Activated B cell treated with CpG ODN at 0.5 μM for 24 hours (primary cell): ENCODE measurements at places on chromosomes 11 and 22. TPM values are rescaled to one million over a fixed set of nuclear protein-coding genes. Genes with fewer than 3 reads are reported as not detected.

GRCh38 chr11:74084796-74085541 lies 76.1 kb upstream of the UCP3 start:
- DNase-seq = no peak
- H3K4me1 ChIP-seq = no peaks in the 10 kb centered on the region
- no peak overlapping the region for H3K4me3 ChIP-seq
- H3K27me3 ChIP-seq = no peaks in the 10 kb centered on the region

Gene PRG3
- not detected in 2 replicates for total RNA-seq

DNA sequence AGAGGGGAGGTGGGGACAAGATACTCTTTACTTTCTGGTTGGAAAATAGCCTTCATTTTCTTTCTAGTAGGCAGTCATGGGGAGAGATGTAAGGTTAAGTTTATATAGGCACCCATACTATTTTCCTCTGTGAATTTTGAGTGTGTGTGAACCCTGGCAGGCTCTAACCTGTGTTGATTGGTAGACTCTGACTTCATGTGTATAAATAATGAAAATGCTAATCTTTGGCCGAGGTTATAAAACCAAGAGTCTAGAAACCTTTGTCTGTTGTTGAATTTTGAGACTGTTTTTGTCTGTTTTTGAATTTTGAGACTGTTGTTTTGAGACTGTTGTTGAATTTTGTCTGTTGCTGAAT lies 14.0 kb downstream of the TRIM44 start:
- H3K36me3 ChIP-seq = peaks cover 8% of the 10 kb centered on the region
- H3K27ac ChIP-seq = no peak overlapping the region
- no peaks in the 10 kb centered on the region for H3K27me3 ChIP-seq
- H3K4me1 ChIP-seq = peaks cover 88% of the 10 kb centered on the region

DNA sequence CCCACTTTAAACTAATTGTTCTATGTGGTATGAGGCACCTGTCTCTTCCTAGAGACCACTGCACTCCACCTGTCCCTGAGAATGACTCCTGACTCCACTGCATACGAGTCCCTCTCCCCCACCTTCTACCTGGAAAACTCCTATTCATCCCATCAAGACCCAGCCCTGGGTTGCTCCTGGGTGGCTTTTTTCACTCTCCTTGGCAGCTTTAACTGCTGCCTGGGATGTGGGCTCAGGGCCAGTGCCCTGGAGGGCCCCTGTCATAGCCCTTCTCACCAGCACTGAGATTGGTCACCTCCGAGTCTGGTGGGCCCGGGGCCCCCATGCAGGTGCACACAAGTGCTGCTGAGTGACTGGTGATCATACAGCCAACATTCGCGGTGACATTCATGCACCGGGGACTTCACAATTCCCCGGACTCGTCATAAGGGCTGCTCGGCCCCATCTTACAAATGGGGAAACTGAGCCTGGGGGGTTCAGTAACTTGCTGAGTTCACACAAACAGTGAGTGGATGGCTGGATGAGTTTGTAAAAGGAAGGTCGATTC lies 25.9 kb upstream of the TOLLIP start:
- peak overlapping the region; percentile 82 for H3K4me3 ChIP-seq
- peaks cover 2% of the 10 kb centered on the region for H3K27me3 ChIP-seq
- DNase-seq = no peak
- H3K27ac ChIP-seq = peak overlapping the region; percentile 53

- no peaks in the 10 kb centered on the region for H3K36me3 ChIP-seq
- no peak overlapping the region for H3K4me3 ChIP-seq
- no peaks in the 10 kb centered on the region for H3K4me1 ChIP-seq
- no peak overlapping the region for H3K27ac ChIP-seq
- no peak for DNase-seq
These were observed 43.5 kb downstream of the NELL1 start for GRCh38 chr11:20712912-20713311.

GRCh38 chr22:24950272-24950902 lies 2.1 kb upstream of the KIAA1671 start:
- no peak overlapping the region for H3K4me3 ChIP-seq
- DNase-seq = no peak
- no peak overlapping the region for H3K27ac ChIP-seq
- peaks cover 66% of the 10 kb centered on the region for H3K27me3 ChIP-seq
- H3K36me3 ChIP-seq = no peaks in the 10 kb centered on the region
- H3K4me1 ChIP-seq = peaks cover 14% of the 10 kb centered on the region

Gene NECTIN1
- total RNA-seq = 36.4 and 36.7 TPM in 2 replicates

DNA sequence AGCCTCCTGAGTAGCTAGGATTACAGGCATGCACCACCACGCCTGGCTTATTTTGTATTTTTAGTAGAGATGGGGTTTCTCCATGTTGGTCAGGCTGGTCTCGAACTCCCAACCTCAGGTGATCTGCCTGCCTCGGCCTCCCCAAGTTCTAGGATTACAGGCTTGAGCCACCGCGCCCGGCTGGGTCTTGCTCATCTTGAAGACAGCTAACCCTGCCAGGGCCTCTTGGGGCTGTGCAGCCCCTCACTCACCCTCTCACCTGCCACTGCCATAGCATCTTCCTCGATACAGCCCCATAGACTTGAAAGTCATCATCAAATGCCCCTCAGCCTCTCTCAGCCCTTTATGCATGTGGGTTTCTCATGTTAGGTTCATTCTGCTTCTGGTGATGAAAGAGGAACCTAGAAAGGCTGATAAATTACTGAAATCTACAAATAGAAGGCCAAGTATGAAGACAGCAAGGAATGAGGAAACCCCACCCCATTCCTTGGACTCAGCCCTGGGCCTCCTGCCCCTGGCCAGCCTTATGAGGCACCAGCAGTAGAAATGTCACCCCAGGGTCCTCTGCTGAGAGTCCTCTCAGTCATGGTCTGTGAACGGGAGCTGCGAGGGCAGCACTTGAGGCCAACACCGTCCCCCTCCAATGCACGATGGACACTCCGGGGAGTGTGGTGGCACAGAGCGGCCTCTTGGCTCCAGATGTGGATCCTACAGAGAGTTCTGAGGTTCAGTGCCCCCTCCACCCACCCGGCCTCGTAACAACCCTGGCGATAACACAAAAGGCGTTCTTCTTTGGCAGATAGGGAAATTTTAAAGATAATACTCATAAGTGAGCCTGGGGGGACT lies 24.8 kb downstream of the SCGB1A1 start:
- H3K36me3 ChIP-seq = no peaks in the 10 kb centered on the region
- no peaks in the 10 kb centered on the region for H3K27me3 ChIP-seq
- peak overlapping the region; percentile 83 for H3K4me3 ChIP-seq
- peaks cover 29% of the 10 kb centered on the region for H3K4me1 ChIP-seq

DNA sequence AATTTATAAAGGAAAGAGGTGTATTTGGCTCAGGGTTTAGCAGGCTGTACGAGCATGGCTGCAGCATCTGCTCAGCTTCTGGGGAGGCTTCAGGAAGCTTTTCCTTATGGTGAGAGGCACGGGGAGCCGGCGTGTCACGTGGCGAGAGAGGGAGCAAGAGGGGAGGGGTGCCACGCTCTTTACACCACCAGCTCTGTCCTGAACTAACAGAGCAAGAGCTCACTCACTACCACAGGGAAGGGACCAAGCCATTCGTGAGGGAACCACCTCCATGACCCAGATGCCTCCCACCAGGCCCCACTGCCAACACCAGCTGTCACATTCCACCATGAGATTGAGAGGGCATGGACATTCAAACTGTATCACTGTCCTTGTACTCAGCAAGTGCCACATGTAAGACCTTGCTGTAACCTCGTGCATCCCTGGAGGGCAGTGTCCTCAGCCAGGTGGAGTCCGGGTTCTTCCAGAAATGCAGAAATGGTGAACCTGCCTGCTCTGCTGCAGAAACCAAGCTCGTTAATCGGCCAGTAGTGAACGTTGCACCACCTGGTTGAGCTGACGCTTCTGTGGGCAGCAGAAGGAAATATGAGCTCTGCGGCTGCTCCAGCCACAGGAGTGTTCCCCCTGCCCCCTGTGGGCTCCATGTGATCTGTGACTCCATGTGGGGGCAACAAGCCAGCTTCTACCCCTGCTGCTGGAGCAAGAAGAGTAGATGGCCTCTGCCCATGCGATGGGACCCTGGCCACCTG lies 368.6 kb downstream of the TBC1D22A start:
- H3K4me3 ChIP-seq = no peak overlapping the region
- H3K36me3 ChIP-seq = peaks cover 40% of the 10 kb centered on the region
- H3K27me3 ChIP-seq = no peaks in the 10 kb centered on the region
- H3K27ac ChIP-seq = no peak overlapping the region
- H3K4me1 ChIP-seq = peaks cover 6% of the 10 kb centered on the region

DNA sequence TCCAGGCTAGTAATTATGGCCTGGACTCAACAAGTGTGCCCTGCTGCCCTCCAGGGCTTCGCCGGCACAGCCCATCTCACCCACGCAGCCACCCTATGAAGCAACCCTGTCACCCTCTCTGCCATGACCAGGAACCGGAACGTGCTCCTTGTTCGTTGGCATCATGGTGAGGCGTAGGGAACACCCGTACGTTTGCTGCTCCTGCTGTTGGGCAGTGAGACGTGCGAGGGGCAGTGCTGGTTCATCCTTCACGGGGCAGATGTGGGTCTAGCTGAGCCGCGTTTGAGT lies 20.7 kb downstream of the NADSYN1 start:
- no peaks in the 10 kb centered on the region for H3K27me3 ChIP-seq
- peaks cover 85% of the 10 kb centered on the region for H3K36me3 ChIP-seq
- DNase-seq = no peak
- H3K4me1 ChIP-seq = no peaks in the 10 kb centered on the region
- no peak overlapping the region for H3K27ac ChIP-seq

DNA sequence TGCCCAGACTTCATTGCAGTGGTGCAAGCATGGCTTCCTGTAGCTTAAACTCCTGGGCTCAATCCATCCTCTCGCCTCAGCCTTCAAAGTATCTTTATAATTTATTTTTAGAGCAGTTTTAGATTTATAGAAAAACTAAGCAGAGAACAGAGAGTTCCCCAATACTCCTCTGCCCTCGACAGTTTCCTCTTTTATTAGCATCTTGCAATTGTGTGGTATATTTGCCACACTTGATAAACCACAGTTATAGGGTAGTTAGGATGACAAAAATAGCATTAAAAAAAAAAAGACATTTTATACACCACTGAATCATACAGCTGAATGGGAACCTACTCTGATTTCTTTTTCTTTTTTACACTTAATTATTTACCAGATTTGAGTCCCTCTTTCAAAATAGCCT lies 31.2 kb downstream of the MS4A2 start:
- no peak overlapping the region for H3K4me3 ChIP-seq
- DNase-seq = no peak
- H3K36me3 ChIP-seq = no peaks in the 10 kb centered on the region
- peaks cover 4% of the 10 kb centered on the region for H3K27me3 ChIP-seq

- H3K27me3 ChIP-seq = peaks cover 8% of the 10 kb centered on the region
- peaks cover 10% of the 10 kb centered on the region for H3K4me1 ChIP-seq
- no peak for DNase-seq
- H3K27ac ChIP-seq = no peak overlapping the region
- no peak overlapping the region for H3K4me3 ChIP-seq
These were observed 7.4 kb downstream of the C1QTNF6 start for GRCh38 chr22:37180531-37181231.

Gene BSX
- not detected in 2 replicates for total RNA-seq

DNA sequence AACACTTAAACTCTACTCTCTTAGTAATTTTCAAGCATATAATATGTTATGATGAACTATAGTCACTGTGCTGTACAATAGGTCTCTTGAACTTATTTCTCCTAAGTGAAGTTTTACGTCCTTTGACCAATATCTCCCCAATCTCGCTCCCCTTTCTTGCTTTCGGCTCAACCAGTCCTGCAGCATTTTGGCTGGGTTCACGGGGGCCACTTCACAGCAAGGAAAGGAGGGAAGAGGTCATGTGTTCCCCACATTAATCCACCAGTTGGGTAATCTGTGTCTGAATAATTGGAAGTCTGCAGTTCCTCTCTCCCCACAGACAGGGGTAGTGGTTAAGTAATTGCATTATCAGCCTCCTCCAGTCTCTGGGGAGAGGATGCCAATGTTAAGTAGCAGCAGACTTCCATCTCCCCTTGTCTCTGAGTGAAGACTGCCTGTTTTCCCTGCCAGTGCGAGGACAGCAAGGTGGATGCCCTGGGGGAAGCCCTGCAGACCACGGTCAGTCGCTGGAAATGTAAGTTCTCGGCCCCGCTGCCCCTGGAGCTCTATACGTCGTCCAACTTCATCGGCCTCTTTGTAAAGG lies 59.2 kb upstream of the CRTAM start:
- H3K4me1 ChIP-seq = peaks cover 10% of the 10 kb centered on the region
- H3K4me3 ChIP-seq = no peak overlapping the region
- peaks cover 3% of the 10 kb centered on the region for H3K36me3 ChIP-seq
- H3K27me3 ChIP-seq = no peaks in the 10 kb centered on the region
- DNase-seq = no peak

- no peaks in the 10 kb centered on the region for H3K36me3 ChIP-seq
- peaks cover 20% of the 10 kb centered on the region for H3K4me1 ChIP-seq
- H3K27me3 ChIP-seq = peaks cover 4% of the 10 kb centered on the region
- no peak for DNase-seq
These were observed at the start of gene P2RY6 for GRCh38 chr11:73271936-73272679. Gene P2RY6, plus strand, starts transcription at chr11:73272338. Its CDS starts 24,181 bp downstream, at chr11:73296519.

GRCh38 chr11:78202733-78203167 lies 14.0 kb downstream of the USP35 start:
- peak overlapping the region; percentile 13 for H3K27ac ChIP-seq
- H3K36me3 ChIP-seq = no peaks in the 10 kb centered on the region
- no peaks in the 10 kb centered on the region for H3K27me3 ChIP-seq
- peaks cover 15% of the 10 kb centered on the region for H3K4me1 ChIP-seq
- no peak for DNase-seq
- no peak overlapping the region for H3K4me3 ChIP-seq

Gene PRR33
- total RNA-seq = 0.16 TPM in 1 of 2 replicates, not detected in the other
